ENCODE measurements at places on chromosomes 3 and 15.

- no peak for DNase-seq
Observed at GRCh38 chr3:126926684-126927400, 56.1 kb upstream of the PLXNA1 start.

- DNase-seq, result no peak
Observed at GRCh38 chr3:196590279-196590678, 21.8 kb downstream of the FBXO45 start.

DNA sequence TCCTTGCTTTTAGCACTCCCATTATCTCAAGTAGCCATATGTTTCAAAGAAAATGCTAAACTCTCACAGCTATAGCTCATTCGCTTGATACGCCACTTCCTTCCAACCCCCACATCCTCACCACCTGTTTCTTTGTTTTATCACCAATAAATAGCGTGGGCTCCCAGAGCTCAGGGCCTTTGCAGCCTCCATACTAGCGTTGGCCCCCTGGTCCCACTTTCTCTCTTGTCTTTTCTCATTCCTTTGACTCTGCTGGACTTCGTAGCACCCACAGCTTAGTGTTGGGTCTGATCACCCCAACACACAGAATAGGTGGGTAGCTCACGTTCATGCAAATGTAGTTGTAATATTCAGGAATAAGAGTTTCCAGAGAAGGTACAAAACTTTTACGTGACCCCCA lies 4.1 kb upstream of the GPD1L start:
- DNase-seq, result no peak

DNA sequence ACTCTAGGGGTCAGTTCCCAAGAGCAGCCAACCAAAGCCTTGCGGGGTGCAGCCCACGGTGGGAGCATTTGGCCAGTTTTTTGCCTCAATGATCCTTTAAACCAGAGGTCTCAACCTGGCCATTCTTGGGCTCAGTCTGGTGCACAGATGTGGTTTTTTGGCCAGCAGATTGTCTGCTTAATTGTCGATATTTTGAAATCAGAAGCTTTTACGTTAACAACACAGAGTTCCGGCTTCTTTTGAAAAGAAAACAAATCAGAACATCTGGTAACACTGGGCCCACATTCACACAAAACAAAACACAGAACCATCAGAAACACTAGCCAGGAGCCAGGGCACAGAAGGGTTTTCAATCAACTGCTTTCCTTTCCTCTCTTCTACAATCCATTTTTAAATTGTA lies 127.7 kb downstream of the XXYLT1 start:
- no peak for DNase-seq

DNA sequence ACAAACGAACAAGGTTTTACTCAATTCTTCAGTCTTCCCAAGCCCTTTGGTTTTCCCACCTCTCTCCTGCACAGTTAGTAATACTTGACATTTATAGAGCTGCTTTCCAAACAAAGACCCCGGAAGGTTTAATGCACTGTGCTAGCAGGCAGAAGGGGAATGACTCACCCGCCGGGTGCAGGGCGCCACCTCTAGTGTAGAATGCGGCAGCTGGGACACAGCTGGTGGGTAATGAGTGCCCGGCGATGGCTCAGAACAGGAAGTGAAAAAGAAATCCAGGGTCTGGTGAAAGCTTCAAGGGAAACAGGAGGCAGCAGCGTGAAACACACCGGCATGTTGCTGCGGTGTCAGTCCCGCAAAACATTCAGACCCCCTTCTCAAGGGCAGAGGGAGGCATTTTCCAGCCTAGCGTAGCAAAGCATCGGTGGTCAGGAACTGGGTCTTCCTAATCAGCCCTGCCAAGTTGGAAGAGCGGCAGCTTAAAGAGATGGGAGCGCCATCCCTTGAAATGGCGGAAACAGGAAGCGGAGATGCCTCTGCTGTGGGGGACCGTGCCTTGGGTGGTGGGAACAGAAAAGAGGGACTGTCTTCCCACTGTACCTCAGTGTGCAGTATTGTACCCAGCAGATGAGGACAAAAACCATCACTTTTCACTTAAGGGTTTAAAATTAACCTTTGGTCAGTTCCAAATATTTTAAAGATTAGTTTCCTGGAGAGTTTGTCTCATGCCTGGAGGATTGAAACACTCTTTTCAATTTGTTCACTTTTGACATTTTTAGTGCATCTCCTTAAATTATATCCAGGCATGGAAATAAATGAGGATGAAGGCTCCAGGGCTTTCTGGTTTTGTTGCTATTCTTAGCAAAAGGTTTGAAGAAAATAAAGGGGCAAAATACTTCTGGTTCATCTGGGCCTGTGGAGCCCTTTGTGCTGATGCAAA lies 160.7 kb upstream of the MCTP2 start:
- DNase-seq, result no peak

DNA sequence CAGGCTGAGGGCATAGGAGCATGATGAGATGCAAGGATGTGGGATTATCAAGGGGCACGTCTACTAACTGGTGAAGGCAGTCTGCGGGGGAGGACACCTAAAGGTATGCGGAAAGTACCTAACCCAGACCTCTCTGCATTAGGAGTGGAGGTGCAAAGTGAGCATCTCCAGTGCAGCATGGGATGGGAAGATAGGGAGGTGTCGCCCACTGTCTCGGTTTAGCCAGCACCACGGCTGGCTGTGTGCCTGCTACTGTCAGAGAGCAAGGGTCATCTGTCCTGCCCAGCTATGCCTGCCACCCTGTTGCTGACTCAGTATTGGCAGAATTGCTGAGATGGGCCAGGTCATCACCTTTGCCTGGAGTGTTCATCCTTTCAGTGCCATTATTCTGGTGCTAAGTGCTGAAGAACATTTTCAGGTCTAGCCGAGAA lies 40.1 kb downstream of the OXNAD1 start:
- no peak for DNase-seq

- no peak for DNase-seq
Observed at GRCh38 chr15:78850352-78850751, 22.3 kb upstream of the MORF4L1 start.

DNA sequence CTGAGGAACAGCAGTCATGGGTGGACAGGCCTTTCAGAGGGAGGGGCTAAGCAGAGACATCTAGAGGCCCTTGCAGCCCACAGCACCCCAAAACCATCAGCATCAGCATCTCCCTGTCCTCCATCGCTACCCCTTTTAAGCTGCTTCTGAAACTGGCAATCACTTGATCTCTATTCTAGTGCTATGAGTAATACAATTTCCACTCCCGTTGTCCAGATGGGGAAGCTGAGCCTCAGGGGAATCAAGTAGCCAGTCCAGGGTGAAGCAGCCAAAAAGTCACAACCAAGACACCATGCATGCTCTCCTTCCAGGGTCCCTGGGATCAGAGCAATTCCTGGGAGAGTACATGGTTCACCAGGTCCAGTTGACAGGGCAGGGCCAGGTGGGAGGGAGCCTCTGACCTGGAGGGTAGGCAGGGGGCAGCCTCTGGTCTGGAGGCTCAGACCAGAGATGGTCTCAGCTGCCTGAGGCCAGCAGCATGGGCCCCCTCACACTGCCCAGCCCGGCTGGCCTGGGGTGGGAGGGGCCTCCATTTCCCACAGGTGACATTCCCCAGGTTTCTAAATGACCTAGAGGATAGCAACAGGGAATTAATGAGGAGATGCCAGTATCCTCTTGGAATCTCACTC lies 30.0 kb downstream of the KLHL25 start:
- no peak for DNase-seq

- DNase-seq, result no peak
Observed at GRCh38 chr3:165544432-165544831, 292.8 kb downstream of the BCHE start.

GRCh38 chr3:158489181-158489580 lies 81.8 kb upstream of the MLF1 start:
- DNase-seq, result no peak

DNA sequence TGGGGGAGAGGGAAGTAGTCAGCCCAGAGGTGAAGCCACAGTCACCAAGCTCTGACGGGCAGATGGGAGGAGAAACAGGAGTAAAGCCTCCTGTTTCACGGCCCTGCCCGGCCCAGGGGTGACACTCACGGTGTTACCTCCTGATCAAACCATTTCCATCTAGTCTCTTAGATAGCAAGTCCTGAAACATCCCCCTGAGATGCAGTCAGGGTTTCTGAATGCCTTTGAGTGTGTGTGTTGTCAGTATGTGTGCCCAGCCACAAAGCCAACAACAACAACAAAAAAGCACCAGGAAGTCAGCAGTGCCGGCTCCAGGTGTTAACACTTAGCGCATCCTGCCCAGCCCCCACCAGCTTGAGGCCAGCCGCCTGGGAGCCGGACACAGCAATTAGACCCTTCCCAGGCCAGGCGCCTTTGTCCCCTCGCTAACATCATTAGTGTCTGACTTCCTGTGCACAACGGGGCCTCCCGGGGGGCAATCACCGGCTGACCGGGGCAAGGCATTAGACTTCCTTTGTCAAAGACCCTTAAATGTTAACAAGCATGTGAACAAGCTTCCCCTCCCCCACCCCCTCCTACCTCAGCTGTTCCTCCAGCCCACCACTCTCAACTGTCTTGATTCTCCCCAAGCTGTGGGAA lies 34.5 kb downstream of the IL17RD start:
- DNase-seq, result no peak

GRCh38 chr15:34109797-34110663 lies 8.1 kb downstream of the PGBD4 start:
- DNase-seq, result no peak
